ENCODE measurements at places on chromosomes 7 and 10.
A peak's percentile ranks its signal among the peaks of the same experiment; 100 is the strongest.

DNA sequence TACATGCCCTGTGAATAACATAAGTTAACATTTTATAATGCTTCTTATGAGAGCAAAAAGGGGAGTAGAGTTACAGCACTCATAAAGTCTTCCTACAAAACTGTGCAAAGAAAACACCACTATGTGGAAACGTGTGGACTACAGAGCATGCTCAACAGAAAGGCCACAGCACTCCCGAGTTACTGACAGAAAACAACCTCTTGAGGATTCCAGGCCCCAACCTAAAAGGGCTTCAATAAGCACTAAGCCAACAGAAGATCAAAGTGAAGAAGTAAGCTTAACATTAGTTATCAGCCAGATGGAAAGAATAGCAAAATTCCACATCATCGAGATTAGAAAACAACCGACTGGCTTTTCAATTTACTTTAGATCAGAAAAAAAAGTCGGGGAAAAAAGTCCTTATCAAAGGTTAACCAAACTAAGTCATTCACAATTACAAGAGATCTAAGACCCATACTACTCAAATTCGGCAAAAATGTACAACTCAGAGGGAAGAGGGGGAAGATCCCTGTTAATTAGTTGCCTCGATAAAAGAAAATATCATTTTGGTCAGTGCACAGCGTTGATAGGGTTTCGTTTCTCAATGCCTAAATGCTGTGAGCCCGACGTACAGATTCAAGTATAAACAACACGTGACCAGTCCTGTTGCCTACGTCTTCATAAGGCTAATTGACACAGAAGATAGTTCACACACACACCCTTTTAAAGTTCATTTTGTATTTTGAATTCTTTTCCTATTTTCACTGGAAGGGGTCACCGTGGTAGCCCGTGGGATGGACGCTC lies 1.4 kb downstream of the KBTBD2 start:
- H3K27ac ChIP-seq: peak overlapping the region; percentile 100
- peak; percentile 58 for DNase-seq

DNA sequence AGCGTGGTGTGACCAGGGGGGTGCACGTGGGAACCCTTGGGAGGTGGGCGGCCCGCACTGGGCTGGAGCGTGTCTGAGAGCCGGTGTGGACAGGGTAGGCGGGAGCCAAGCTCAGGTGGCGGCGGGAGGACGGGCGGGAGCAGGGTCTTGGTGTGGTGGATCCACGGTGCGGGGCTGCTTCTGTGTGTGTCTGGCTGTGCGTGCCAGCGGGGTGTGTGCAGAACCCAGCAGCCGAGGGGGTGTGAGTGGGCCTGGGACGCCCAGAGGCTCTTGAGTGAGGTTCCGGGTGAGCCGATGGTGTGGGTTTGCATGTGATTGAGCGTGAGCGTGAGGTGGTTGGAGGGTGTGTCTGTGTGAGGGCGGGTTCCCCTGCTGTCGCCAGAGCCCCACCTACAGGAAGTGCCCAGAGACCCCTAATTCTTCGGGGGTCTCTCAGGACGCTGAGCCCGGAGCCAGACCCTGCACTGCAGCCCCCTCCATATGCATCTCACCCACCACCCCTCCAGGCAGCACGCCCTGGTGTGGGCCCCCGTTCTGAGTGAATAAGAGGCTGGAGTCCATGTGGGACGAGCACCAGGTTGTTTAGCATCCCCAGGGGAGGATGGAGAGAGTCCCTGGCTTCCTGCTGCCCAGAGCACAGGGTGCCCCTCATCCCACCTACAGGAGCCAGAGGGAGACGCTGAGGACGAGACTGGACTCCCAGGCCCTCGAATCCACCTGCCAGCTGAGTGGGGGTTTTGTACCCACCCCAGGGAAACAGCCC lies 78.2 kb downstream of the ELFN1 start:
- H3K27ac ChIP-seq: no peak overlapping the region
- H3K36me3 ChIP-seq: no peaks in the 10 kb centered on the region
- no peak overlapping the region for H3K4me3 ChIP-seq
- DNase-seq: no peak
- H3K27me3 ChIP-seq: no peaks in the 10 kb centered on the region

DNA sequence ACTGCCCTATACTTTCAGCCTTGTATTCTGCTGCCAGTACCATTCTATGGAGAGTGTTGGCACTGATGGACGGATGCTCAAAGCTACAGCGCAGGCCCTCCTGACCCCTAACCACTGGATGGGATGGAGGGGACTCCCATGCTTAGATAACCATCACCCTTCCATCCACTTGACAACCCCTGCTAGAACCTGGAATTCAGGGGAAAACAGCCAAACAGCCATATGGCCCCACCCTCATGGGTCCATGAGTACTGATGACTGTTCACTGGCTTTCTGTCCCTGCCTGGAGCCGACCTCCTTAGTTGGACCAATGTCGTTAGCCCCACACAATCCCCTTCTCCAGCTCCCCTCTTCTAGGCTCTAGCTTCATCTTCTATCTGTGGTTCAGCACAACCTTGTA lies 16.2 kb downstream of the DUSP5 start:
- DNase-seq: no peak
- no peak overlapping the region for H3K27ac ChIP-seq
- H3K36me3 ChIP-seq: peaks cover 34% of the 10 kb centered on the region
- H3K4me1 ChIP-seq: no peaks in the 10 kb centered on the region
- no peak overlapping the region for H3K4me3 ChIP-seq

DNA sequence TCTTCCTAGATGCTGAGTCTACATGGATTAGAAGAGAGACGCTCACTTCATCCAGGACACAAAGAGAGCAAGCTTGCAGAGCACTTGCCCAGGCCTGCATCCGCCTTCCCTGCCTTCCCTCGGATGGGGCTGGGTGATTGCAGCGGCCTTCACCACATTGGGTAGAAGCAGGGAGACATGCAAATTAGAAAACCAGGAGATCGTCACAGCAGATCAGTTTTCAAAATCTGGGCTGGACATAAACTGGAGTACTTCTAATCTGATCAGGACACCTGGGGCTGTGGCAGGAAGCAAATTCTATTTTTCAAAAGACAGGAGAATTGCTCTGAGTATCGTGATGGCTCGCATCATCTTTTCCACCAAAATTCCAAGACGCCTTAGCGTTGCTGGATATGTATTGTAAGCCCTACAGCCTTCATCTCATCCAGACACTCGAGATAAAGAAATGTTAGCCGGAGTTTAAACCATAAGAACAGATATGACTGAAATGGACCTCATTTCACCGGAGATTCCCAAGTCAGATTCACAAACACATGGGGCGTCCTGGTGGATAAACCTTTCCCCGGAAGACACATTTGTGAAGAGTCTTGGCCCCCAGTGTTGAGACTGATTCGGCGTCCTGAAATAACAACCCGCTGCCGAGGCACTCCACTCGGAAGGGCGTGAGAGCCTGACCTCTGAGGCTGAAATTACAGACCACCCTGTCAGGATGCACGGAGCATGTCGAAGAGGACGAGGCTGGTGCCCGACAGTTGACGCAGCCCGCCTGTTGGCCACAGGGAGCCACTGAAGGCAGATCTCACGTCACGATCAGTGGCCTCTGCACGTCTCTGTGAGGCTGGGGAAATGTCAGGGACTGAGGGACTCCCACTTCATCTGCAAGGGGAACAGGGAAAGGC lies 91.2 kb upstream of the PARD3 start:
- peak; percentile 87 for DNase-seq
- H3K4me3 ChIP-seq: no peak overlapping the region
- no peaks in the 10 kb centered on the region for H3K27me3 ChIP-seq
- H3K4me1 ChIP-seq: peaks cover 14% of the 10 kb centered on the region
- H3K36me3 ChIP-seq: no peaks in the 10 kb centered on the region
- no peak overlapping the region for H3K27ac ChIP-seq

DNA sequence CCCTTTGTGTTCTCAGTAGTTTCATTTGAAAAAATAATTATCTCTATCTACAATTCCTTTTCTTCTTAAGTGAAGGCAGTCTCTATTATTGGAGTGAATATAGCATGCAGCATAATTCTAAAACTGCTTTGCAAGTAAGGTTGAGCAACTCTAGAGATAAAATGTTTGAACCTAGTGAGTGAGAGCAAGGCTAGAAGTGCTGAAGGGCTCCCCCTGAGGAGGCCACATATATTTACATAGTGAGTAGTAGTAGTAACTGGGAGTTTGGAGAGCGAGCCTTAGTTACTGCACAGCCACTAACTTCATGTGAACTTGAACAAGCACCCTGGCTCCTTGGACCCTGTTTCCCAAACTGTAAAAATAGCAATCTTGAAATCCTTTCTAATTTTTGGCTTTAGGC lies 141.5 kb upstream of the DKK1 start:
- DNase-seq: peak; percentile 1
- H3K27me3 ChIP-seq: no peaks in the 10 kb centered on the region
- no peak overlapping the region for H3K4me3 ChIP-seq
- no peaks in the 10 kb centered on the region for H3K4me1 ChIP-seq

GRCh38 chr10:3548702-3549101 lies 236.3 kb downstream of the KLF6 start:
- H3K27me3 ChIP-seq: no peaks in the 10 kb centered on the region
- no peaks in the 10 kb centered on the region for H3K36me3 ChIP-seq
- no peaks in the 10 kb centered on the region for H3K4me1 ChIP-seq
- no peak overlapping the region for H3K27ac ChIP-seq
- DNase-seq: no peak
- H3K4me3 ChIP-seq: no peak overlapping the region

- H3K4me3 ChIP-seq: no peak overlapping the region
- no peaks in the 10 kb centered on the region for H3K27me3 ChIP-seq
- peaks cover 4% of the 10 kb centered on the region for H3K4me1 ChIP-seq
- H3K36me3 ChIP-seq: no peaks in the 10 kb centered on the region
- H3K27ac ChIP-seq: no peak overlapping the region
Measured at GRCh38 chr7:17093461-17093860, 205.0 kb upstream of the AHR start.

DNA sequence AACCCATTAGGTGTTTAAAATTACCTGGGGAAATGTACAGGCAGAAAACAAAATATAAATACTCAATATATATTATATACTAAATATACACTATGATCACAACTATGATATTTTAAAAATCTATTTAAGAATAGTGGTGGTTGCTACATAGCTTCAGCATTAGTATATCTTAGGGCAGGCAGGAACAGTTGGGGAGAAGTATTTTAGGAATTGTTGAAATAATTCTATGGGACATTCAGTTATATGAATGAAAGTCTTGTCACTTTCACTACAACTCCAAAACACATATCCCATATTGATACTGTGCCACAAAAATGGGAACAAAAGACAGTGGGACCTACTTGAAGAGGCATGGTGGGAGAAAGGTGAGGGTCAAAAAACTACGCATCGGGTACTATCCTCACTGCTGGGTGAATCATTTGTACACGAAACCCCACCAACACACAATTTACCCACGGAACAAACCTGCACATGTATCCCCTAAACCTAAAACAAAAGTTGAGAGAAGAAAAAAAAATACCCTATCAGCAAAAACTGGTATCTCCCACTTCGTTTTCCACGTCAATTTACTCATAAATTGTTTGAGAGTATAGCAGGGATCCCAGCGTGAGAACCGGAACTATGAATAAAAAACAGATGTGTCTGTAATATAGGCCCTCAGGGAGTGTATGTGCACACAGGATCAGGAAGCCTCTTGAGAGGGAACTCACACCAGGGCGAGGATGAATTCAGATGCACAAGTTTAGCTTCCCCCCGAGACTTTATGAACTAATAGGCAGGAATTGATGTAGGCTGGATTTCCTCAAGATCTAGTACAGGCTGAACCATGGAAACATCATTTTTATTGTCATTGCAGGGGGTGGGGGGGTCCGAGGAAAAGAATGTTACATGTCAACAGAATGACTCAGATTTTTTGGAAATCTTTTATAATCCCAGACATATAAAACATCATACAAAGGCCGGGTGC lies 16.2 kb downstream of the SLC16A12 start:
- no peaks in the 10 kb centered on the region for H3K4me1 ChIP-seq
- H3K27me3 ChIP-seq: no peaks in the 10 kb centered on the region
- no peak overlapping the region for H3K4me3 ChIP-seq
- no peak overlapping the region for H3K27ac ChIP-seq
- H3K36me3 ChIP-seq: no peaks in the 10 kb centered on the region

DNA sequence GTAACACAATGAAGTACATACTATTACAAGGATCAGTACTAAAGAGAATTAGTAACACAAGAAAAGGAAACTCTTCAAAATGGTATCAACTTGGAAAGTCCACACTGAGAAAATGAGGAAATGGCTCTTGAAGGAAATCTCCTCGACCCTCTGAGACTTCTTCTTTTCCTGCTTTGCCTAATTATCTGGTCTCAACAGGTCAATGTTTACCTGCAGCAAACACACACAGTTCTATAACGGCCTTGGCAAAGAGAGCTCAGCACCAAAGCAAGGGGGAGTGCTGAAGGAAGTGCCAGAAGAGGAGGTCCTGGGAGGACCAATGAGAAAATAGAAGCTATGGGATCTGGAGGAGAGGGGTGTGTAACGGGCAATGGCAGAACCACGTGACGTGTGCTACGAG lies 21.9 kb downstream of the CHCHD3 start:
- no peak overlapping the region for H3K27ac ChIP-seq
- H3K27me3 ChIP-seq: no peaks in the 10 kb centered on the region
- H3K36me3 ChIP-seq: peaks cover 2% of the 10 kb centered on the region
- no peaks in the 10 kb centered on the region for H3K4me1 ChIP-seq
- H3K4me3 ChIP-seq: no peak overlapping the region

GRCh38 chr10:88415533-88416130 lies 167.5 kb downstream of the RNLS start:
- no peak for DNase-seq
- H3K27ac ChIP-seq: no peak overlapping the region
- no peaks in the 10 kb centered on the region for H3K36me3 ChIP-seq
- no peaks in the 10 kb centered on the region for H3K27me3 ChIP-seq
- H3K4me3 ChIP-seq: no peak overlapping the region

DNA sequence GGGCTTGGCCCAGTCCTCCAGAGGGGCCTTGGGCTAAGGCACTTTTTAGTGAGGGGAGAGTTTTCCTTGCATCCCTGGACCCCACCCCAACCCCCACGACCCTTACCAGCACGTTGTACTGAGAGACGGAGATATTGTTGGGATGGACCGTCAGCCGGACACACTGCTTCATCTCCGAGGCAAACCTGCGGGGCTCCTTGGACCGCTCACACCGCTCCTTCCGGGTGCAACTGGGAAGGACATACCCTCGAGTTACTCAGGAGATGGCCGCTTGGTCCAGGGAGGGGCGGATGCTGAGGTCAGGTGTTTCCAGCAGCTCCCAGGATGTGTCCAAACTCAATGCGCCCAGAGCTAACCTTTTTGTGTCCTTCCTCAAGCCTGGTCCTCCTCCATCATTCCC lies 348.0 kb downstream of the PLXNA4 start:
- no peak for DNase-seq
- no peaks in the 10 kb centered on the region for H3K36me3 ChIP-seq
- no peaks in the 10 kb centered on the region for H3K27me3 ChIP-seq
- H3K4me3 ChIP-seq: no peak overlapping the region

DNA sequence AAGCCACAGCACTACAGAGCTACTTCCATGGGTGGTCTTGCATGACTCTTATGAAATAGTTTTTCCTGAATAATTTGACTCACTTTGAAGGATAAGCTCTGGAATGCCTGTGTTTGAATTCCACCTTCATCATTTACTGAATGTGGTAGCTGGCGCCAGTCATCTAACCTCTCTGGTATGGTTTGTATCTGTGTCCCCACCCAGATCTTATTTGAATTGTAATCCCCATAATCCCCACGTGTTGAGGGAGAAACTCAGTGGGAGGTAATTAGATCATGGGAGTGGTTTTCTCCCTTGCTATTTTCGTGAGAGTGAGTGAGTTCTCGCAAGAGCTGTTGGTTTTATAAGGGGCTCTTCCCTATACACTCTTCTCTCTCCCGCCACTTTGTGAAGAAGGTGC lies 11.2 kb upstream of the SLC13A1 start:
- H3K4me3 ChIP-seq: no peak overlapping the region
- no peaks in the 10 kb centered on the region for H3K27me3 ChIP-seq
- no peak for DNase-seq
- H3K36me3 ChIP-seq: no peaks in the 10 kb centered on the region

Measured in trophoblast cell (in vitro differentiated cells and primary cell).